Lower leg skin (tissue), 4 donors: ENCODE measurements at places on chromosomes 7 and 10.

DNA sequence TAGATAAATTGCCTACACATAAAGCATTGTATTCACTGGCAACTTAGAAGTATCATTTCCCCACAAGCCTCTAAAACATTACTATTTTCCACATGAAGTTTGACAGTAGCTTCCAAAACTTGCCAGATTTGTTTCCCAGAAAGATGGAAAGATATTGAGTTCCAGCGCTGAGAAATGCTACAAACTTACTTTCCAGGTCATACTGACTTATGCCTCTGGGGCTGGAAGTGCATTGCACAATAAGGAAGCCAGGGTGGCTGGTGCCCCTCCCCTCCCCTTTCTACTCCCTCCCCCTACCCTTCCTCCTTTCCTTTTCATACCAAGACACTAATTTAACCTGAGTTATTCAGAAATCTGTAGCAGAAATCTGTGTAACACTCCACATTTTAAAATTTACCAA, 212.6 kb downstream of the WDR37 start:
- DNase-seq: no peak

DNA sequence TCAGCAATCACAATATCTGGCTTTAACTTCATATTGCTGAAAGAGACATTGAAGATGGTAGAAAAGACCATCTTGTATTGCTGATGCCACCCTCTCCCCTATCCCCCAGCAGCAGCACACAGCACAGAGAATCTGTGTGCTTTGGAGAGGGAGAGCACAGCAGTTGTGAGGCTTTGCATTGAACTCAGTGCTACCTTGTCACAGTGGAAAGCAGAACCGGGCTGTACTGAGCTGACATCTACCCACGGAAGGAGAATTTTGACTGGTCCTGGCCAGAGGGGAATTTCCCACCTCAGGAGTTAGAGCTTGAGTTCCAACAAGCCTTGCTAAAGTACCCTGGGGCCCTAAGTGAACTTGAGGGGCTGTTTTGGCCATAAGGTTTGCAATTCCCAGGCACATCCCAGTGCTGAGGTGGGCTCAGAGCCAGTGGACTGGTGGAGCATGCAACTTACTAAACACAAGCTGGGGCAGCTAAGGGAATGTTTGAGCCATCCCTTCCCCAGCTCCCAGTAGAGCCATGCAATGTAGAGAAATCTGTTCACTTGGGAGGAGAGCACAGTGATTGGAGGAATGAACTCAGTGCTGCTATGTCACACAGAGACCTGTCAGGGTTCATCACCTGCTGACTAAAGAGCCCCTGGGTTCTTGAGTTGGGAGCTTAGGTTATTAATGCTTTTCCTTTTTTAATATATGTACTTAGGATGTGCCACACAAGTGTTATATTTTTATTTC, 62.1 kb downstream of the OR13A1 start:
- no peak for DNase-seq

GRCh38 chr10:27223964-27224363, 16.6 kb downstream of the ACBD5 start:
- no peak for DNase-seq

GRCh38 chr7:156585025-156585648, 55.4 kb upstream of the RNF32 start:
- no peak for DNase-seq

DNA sequence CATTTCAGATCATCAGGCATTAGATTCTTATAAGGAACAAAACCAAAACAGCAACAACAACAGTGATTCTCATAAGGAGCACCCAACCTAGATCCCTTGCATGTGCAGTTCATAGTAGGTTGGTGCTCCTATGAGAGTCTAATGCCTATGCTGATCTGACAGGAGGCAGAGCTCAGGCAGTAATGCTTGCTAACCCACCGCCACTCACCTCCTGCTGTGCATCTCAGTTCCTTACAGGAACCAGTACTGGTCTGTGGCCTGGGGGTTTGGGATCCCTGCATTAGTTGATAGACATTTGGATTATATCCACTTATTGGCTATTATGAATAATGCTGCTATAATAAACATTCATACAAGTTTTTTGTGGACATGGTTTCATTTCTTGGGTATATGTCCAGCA, 14.0 kb downstream of the MKLN1 start:
- no peak for DNase-seq

GRCh38 chr7:149865437-149865836, 8.3 kb upstream of the ATP6V0E2 start:
- DNase-seq: no peak

- no peak for DNase-seq
Measured at GRCh38 chr7:19701471-19701870, 7.4 kb downstream of the POLR1F start.

- DNase-seq: peak; percentile 30
Measured at GRCh38 chr7:37245590-37245989, 203.1 kb downstream of the ELMO1 start.

GRCh38 chr10:69960988-69961880, 91.4 kb upstream of the MACROH2A2 start:
- no peak for DNase-seq

- no peak for DNase-seq
Measured at GRCh38 chr10:3647074-3647473, 137.9 kb downstream of the KLF6 start.

GRCh38 chr10:43392748-43393147, 16.2 kb downstream of the HNRNPF start:
- DNase-seq: no peak

- no peak for DNase-seq
Measured at GRCh38 chr10:132948351-132948750, 6.0 kb upstream of the CFAP46 start.

DNA sequence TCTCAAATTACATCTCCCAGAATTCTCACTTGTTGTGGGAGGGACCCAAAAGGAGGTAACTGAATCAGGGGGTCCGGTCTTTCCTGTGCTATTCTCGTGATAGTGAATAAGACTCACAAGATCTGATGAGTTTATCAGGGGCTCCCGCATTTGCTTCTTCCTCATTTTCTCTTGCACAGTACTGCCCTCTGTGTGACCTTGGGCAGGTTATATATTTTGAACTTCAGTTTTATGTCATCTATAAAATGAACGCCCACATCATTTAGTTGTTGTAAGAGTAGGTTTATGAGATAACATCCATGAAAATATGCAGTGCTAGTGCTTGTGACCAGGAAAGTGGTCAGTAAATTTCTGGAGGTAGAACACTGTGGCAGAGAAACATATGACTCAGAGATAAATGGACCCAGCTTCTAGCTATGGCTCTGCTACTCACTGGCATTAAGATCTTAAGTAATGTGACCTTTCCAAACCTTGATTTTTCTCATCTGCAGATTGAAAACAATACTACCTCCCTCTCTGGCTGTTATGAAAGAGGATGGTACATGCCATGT, 44.3 kb downstream of the SCRN1 start:
- DNase-seq: no peak

DNA sequence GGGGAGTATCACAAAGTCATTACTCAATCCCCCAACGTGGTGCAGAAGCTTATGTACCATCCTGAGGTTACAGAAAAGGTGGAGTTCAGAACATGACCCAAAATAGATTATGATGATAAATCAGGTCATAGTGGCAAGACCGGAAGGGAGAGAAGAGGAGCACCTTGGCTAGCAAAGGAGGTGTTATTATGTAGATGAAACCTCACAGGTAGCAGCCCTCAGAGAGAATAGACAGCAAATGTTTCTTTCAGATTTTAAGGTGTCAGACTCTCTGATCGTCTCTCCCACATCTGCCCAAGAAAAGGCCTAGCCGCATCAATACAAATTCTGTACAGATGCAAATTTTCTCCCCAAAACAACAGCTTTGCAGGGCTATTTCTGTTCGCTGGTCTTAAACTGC, 88.3 kb upstream of the SEMA3D start:
- no peak for DNase-seq

DNA sequence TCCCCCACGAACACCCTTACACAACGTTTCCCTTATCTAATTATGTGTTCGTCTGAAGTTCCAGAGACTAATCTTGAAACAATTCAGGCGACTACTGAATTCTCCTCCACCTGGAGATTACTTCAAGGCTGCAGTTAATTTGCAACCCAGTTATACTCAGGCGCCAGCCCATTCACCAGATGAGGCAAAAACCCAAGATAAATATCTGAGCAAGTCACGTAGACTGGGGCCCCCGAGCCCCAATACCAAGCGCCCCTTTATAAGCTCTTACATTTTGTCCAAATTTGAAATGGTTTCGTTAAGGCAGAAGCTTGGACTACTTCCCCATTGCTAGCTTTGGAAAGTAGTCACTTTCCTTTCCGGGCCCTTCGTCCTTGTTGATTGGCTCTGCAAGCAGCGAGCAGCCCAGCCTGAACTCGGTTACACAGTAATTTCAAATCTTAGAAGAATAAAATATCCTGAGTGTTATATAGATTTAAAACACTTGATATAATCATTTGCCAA, 1.2 kb downstream of the TPK1 start:
- DNase-seq: no peak

DNA sequence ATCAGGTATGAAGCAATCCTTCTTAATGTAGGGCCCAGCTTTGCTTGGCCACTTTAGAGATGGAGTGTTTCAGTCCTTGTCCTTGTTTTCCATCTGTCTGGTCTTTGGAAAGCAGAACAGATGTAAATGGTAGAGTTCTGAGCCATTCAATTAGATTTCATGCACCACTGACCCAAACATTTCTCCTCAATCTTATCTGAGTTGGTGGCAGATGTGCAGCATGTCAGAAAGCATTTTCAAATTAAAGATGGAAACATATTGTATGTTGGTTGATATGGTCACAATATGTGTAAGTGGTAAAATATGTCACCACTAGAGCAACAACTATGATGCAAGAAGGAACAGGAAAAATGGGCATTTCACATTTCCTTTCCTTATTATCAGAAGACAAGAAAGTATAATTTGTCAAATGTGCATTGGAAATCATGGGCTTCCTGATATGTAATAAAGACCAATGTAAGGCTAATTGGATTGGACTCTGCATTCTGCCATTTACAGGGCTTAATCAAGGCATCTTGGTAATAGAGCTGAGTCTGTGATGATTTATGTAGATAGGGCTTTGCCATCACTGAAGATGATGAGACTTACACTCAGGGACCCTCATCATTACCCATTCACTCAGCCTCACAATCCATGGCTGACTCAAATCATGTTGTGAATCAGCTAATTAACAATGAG, 750.7 kb downstream of the NRG3 start:
- DNase-seq: no peak

- DNase-seq: no peak
Measured at GRCh38 chr7:96708872-96709271, 774 bp downstream of the SEM1 start.

DNA sequence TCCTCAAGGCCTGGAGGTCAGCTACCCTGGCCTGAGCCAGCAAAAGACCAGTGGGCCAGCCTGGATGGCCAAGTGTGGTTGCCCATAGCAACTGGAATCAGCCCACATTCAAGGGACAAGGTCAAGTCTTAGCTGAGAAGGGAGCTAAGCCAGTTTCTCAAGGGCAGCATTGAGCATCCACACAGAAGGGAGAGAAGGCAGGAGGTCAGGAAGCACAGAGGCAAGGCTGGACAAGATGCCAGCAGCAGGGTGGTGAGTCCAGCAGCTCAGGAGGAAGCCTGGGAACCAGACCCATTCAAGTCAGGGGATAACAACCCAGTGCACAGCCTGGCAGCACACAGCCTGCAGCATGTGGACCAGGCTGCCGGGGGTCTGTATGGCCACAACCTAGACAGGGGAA, 54.0 kb upstream of the ZMIZ1 start:
- DNase-seq: no peak

GRCh38 chr7:48708635-48709034, 215.7 kb upstream of the CDC14C start:
- no peak for DNase-seq

DNA sequence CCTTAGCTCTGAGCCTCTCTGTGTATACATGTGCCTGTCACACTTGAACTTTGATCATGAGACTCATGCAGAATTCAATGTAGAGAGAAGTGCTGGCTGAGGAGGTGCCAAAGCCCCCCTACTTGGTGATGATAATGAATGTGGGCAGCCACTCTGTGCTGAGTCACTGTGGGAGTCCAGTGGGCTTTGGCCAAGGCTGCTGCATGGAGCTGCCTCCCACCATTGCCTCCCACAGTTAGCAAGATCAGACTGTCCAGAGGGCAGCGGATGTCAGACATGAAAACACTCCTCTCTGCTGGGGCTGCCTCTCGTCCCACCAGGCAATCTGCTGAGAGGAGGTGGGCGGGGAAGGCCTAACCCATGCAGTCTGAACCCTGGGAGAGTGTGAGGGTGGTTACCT, 180.3 kb downstream of the SH2D4B start:
- DNase-seq: no peak

DNA sequence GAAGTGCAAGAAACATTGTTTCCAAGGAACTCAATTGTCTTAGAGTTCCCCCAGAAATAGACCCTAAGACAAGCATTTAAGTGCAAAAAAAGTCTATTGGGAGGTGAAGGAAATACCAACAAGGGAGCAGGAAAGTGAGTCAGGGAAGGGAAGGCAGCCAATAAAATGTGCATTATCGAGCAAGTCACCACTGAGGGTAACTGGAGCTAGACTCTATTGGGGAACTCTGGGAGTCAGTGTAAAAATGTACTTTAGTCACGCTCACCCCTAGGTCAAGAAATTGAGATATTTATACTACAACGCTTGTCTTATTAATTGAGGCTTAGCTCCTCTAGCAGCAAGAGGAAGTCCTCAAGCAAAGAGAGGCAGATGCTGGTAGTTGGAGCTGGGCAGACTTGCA, 137.7 kb downstream of the RTKN2 start:
- DNase-seq: no peak

DNA sequence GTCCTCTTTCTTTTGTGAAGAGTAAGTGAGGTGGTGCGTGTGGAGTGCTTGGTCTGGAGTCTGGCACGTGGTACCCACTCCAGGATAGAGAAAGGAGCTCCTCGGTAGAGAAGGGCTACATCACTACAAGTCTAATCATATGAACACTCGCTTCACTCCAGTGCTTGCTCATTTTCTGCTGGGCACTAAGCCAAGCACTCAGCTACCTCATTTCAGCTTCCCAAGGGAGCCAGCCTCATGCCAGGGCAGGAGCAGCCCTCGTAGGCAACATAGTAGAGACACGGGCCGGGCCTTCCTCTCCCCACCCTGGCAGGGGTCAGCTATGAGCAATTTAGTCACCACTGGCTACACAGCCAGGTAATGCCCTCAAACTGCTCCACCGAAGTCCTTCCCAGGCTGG, 11.4 kb upstream of the HSPA12A start:
- no peak for DNase-seq

- DNase-seq: no peak
Measured at GRCh38 chr7:66304536-66304935, 99.4 kb downstream of the TPST1 start.

DNA sequence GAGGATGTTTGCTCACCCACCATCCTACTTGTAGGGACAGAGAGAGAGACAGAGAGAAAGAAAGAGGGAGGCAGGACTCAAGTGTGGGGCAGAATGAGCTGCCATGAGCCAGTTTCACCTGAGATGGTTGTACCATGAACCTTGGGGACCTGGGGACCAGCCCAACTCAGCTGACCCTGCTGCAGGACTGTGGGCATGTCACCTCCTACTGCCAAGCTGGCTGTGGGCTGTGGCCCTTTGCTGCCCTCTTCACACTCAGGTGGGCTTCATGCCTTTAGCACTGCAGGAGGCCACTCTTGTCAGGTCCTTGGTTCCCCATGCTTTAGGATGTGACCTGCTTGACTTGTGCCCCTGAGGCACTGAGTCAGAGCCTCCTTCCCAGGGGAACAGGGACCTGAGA, 108.2 kb upstream of the PCBD1 start:
- no peak for DNase-seq

- DNase-seq: no peak
Measured at GRCh38 chr7:19705663-19706062, 3.2 kb downstream of the POLR1F start.

- DNase-seq: no peak
Measured at GRCh38 chr7:154832557-154833138, 170.3 kb downstream of the PAXIP1 start.

GRCh38 chr10:14146501-14146900, 184.2 kb downstream of the FRMD4A start:
- no peak for DNase-seq
